Ascending aorta (tissue), 2 donors: ENCODE measurements at places on chromosomes 4 and X. TPM values are rescaled to one million over a fixed set of nuclear protein-coding genes. Genes with fewer than 3 reads are reported as not detected.

GRCh38 chr4:99817309-99817890, 773 bp downstream of the DAPP1 start:
- no peaks in the 10 kb centered on the region for H3K27me3 ChIP-seq
- no peaks in the 10 kb centered on the region for H3K4me1 ChIP-seq
- no peak for DNase-seq
- H3K36me3 ChIP-seq: no peaks in the 10 kb centered on the region

DNA sequence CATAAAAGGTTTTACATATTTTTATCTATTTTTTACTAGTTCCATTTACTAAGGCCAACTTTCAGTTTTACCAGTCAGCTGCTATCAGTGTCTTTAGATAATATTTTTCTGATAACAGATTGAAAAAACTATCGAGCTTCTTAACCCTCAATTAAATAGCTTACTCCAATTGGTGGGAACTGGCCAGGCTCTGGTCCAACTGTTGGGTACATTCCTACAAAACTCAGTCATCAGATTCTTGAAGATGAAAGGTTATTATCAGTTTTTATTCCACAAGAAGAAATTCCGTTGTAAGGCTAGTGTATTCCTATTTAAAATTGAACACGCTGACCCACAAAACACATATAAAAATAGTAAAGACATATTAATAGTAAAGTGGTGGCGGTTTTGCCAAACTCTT, 346.2 kb downstream of the MAPK10 start:
- peaks cover 24% of the 10 kb centered on the region for H3K4me1 ChIP-seq
- no peak overlapping the region for H3K4me3 ChIP-seq
- no peak overlapping the region for H3K27ac ChIP-seq
- no peak for DNase-seq

DNA sequence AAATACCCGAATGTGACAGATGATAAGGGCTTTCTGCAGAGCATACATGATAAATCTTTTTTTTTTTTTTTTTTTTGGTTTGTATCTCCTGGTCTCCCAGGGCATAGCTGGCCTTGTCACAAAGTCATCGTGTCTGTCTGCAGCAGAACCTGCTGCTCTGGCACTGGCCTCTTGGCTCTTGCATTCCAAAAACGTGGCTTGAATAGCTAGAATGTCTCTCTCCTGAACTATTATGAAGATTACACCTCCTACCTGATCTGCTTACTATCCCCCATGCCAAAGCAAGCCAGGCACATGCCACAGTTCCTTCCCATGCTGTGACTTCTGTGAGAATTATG, 50.4 kb upstream of the SCRG1 start:
- H3K27me3 ChIP-seq: no peaks in the 10 kb centered on the region
- no peak overlapping the region for H3K27ac ChIP-seq
- no peak overlapping the region for H3K4me3 ChIP-seq
- DNase-seq: no peak

DNA sequence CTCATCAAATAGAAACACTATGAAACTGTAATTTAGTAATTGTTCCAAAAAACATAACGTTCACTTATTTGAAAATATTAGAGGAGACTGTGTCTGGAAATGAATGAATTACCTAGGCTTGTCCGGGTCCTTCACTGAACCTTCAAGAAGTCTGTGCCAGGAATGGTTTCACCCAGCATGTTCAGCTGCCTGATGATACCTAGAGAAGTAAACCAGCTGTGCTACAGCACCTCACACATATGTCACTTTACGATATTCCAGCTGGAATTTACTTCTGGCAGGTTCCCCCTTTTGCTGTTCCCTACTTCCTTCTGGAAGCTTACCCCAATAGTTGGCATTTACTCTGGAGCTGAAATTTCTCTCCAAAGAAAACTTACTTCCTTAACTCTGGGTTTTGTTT, 906.5 kb downstream of the FAT4 start:
- DNase-seq: no peak
- no peak overlapping the region for H3K27ac ChIP-seq
- no peaks in the 10 kb centered on the region for H3K4me1 ChIP-seq
- no peaks in the 10 kb centered on the region for H3K27me3 ChIP-seq
- no peaks in the 10 kb centered on the region for H3K36me3 ChIP-seq
- no peak overlapping the region for H3K4me3 ChIP-seq

The SLC25A14 gene
- 14.9 TPM for total RNA-seq

The CXCR3 gene
- not detected for total RNA-seq

The VEGFD gene
- total RNA-seq: 0.85 TPM

DNA sequence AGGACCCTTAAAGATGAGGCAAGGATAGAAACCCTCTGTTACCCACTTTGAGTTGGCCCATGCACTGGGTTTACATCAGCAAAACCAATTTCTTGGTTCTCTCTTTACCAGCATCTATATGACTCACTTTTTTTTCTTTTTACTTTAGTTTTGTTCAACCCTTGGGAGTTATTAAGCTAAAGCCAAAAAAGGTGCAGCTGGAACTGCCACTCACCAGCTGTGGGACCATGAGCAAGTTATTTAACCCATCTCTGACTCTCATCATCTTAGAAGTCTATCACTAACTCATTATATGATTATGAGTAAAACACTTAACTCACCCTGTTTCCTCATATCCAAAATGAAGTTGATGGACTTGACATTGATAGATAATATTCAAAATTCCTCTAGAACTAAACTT, 53.4 kb downstream of the GABRB1 start:
- DNase-seq: no peak
- no peak overlapping the region for H3K4me3 ChIP-seq
- H3K27me3 ChIP-seq: no peaks in the 10 kb centered on the region
- no peaks in the 10 kb centered on the region for H3K36me3 ChIP-seq
- no peaks in the 10 kb centered on the region for H3K4me1 ChIP-seq

- H3K27ac ChIP-seq: no peak overlapping the region
- no peak overlapping the region for H3K4me3 ChIP-seq
- DNase-seq: no peak
- H3K4me1 ChIP-seq: no peaks in the 10 kb centered on the region
These were observed 665.5 kb downstream of the CCSER1 start for GRCh38 chr4:90792696-90793095.

The CXorf49 gene
- total RNA-seq: not detected

DNA sequence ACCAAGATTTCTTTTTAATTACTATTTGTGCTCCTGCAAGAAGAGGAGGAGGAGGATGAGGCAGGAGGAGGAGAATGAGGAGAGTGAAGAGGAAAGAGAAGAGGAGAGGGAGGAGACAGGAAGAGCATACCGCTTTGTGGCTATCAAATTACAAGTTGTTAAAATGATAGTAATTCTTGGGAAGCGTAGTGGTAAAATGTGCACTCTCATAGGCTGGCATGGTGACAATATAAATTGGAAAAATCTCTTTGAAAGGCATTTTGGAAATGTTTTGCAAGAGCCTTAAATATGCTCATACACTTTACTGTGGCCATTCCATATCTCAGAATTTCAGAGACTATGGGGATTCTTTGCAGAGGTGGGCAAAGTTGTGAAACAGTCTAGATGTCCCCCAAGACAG, 53.2 kb downstream of the MXRA5 start:
- H3K27ac ChIP-seq: no peak overlapping the region
- no peak overlapping the region for H3K4me3 ChIP-seq
- no peaks in the 10 kb centered on the region for H3K27me3 ChIP-seq
- H3K4me1 ChIP-seq: no peaks in the 10 kb centered on the region

GRCh38 chrX:16658284-16658683, 8.3 kb downstream of the S100G start:
- no peak overlapping the region for H3K27ac ChIP-seq
- H3K27me3 ChIP-seq: no peaks in the 10 kb centered on the region
- no peak overlapping the region for H3K4me3 ChIP-seq
- no peak for DNase-seq
- no peaks in the 10 kb centered on the region for H3K4me1 ChIP-seq

The DCLK2 gene
- 34.2 TPM for total RNA-seq

DNA sequence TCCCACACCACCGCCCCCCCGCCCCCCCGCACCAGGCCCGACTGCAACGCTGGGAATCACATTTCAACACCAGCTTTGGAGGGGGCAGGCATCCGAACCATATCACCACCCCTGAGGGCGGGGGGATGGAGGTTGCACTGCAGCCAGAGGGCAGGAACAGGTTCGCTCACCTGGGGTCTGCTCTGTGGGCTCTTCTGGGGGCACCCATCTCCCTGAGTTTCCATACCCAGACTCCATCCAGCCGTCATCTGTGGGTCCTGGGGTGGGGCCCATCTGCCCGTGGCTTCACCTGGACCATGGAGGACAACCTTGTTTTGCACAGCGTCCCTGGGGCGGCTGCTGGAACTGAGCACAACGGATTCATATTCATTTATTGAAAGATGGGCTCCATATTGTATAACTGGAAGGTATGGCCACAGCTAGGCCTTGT, 6.9 kb downstream of the PSAPL1 start:
- H3K4me1 ChIP-seq: no peaks in the 10 kb centered on the region
- H3K27ac ChIP-seq: no peak overlapping the region
- no peaks in the 10 kb centered on the region for H3K27me3 ChIP-seq
- DNase-seq: no peak
- no peak overlapping the region for H3K4me3 ChIP-seq
- H3K36me3 ChIP-seq: no peaks in the 10 kb centered on the region

GRCh38 chr4:122099896-122100295, 52.2 kb upstream of the BLTP1 start:
- no peak for DNase-seq
- no peaks in the 10 kb centered on the region for H3K36me3 ChIP-seq
- no peak overlapping the region for H3K4me3 ChIP-seq
- H3K4me1 ChIP-seq: no peaks in the 10 kb centered on the region
- H3K27ac ChIP-seq: no peak overlapping the region

The MAGEA12 gene
- total RNA-seq: not detected

The PAGE2 gene
- not detected for total RNA-seq

- no peak for DNase-seq
- H3K27me3 ChIP-seq: no peaks in the 10 kb centered on the region
- H3K36me3 ChIP-seq: no peaks in the 10 kb centered on the region
- no peaks in the 10 kb centered on the region for H3K4me1 ChIP-seq
These were observed 19.0 kb upstream of the IRAK1 start for GRCh38 chrX:154038656-154039055.

The MAGEA2B gene
- not detected for total RNA-seq

DNA sequence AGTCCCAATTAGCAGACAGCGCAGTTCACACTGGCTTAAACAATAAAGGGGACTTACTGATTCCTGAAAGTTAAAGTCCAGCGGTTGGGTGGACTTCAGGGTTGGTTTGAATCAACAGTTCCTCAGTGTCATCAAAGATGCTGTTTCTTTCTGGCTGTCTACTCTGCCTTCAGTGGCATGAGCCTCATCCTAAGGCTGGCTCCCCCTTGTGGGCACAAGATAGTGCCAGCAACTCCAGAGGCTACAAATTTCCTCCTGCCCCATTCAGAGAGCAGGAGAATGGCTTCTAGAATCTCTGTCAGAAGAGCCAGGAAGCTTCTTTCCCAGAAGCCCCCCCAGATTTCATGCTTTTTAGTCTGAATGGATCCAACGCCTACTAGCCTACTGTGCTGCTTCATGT, 82.4 kb upstream of the MTM1 start:
- H3K27ac ChIP-seq: no peak overlapping the region
- no peak overlapping the region for H3K4me3 ChIP-seq
- no peaks in the 10 kb centered on the region for H3K4me1 ChIP-seq
- no peak for DNase-seq
- H3K36me3 ChIP-seq: no peaks in the 10 kb centered on the region

- no peaks in the 10 kb centered on the region for H3K4me1 ChIP-seq
- no peak overlapping the region for H3K4me3 ChIP-seq
- no peaks in the 10 kb centered on the region for H3K36me3 ChIP-seq
- no peak for DNase-seq
- no peaks in the 10 kb centered on the region for H3K27me3 ChIP-seq
These were observed 13.3 kb downstream of the PPARGC1A start for GRCh38 chr4:23876418-23877089.

- no peaks in the 10 kb centered on the region for H3K27me3 ChIP-seq
- no peak for DNase-seq
- no peaks in the 10 kb centered on the region for H3K36me3 ChIP-seq
- no peak overlapping the region for H3K4me3 ChIP-seq
These were observed 15.0 kb upstream of the PAGE1 start for GRCh38 chrX:49710744-49711319.

DNA sequence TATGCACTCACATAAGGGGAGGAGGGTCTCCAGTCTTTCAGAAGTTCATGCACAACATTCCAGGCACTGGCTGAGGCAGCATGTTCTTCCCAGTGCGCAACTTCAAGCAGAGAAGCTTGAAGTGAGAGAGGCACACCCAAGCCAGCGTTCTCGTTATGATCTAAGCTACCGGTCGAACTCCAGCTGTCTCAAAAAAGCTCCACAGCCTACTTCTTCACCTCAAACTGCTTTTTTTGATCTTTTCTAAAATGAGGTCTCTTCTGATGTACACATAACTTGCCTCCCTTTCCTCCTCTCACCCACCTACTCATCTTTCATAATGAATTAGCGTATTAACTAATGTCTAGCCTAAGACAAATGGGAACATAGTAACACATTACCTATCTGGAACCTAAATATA, 25.3 kb downstream of the GPC4 start:
- H3K36me3 ChIP-seq: no peaks in the 10 kb centered on the region
- H3K27ac ChIP-seq: no peak overlapping the region
- no peak for DNase-seq
- H3K4me3 ChIP-seq: no peak overlapping the region

GRCh38 chr4:129641179-129641578, 545.2 kb downstream of the C4orf33 start:
- no peaks in the 10 kb centered on the region for H3K27me3 ChIP-seq
- no peak overlapping the region for H3K27ac ChIP-seq
- DNase-seq: no peak
- no peaks in the 10 kb centered on the region for H3K4me1 ChIP-seq
- H3K4me3 ChIP-seq: no peak overlapping the region

The NUP62CL gene
- total RNA-seq: not detected

DNA sequence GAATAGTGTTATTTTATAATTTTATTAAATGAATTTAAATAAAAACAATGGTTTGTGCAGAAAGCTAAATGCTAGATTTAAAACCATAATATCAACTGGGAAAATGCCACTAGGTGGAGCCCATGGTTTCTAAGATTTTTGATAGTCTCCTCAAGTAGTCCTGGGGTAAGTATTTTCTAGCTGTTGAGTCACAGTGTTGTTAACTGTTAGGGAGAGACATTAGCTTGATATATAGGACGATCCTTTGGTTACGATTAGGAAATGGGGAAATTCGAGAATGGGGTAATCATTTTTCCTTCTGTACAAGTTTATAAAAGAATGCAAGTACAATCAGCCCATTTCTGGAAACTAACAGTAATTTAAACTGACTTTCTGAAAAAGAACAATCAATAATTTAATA, 378.4 kb downstream of the ANKRD50 start:
- DNase-seq: no peak
- H3K36me3 ChIP-seq: no peaks in the 10 kb centered on the region
- no peaks in the 10 kb centered on the region for H3K4me1 ChIP-seq
- H3K27ac ChIP-seq: no peak overlapping the region

GRCh38 chr4:26288355-26288909, 32.4 kb upstream of the RBPJ start:
- H3K36me3 ChIP-seq: no peaks in the 10 kb centered on the region
- H3K4me3 ChIP-seq: no peak overlapping the region
- DNase-seq: no peak

GRCh38 chrX:43166874-43167273, 388.9 kb upstream of the PPP1R2C start:
- H3K36me3 ChIP-seq: no peaks in the 10 kb centered on the region
- no peaks in the 10 kb centered on the region for H3K4me1 ChIP-seq
- no peak overlapping the region for H3K4me3 ChIP-seq
- no peak overlapping the region for H3K27ac ChIP-seq

- H3K4me1 ChIP-seq: no peaks in the 10 kb centered on the region
- no peak overlapping the region for H3K27ac ChIP-seq
- no peak overlapping the region for H3K4me3 ChIP-seq
These were observed 76.8 kb downstream of the RTL5 start for GRCh38 chrX:72054779-72055489.
